ENCODE measurements at places on chromosomes 4 and X.
A peak's percentile ranks its signal among the peaks of the same experiment; 100 is the strongest.

- DNase-seq, result no peak
Measured at GRCh38 chrX:118552121-118552900, 56.7 kb downstream of the DOCK11 start.

DNA sequence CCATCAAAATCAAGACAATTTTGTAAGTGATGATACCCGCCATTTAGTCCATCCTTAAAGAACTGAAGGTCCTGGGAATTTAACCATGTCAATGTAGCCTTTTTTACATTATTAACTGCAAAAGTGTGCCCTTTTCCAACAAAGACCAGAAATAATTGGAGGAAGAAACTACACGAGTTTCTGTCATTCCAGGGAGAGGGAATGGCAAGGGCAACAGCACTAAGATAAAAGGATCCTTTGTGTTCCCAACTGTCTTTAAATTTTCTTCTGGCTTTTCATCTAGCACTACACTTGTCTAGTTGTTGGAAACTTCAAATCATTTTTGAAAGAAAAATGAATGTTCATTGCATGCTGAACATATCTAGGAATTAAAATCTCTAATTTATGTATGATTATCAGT lies 286.2 kb downstream of the GALNTL6 start:
- no peak for DNase-seq

GRCh38 chr4:187422655-187423054 lies 572.9 kb upstream of the ZFP42 start:
- no peak for DNase-seq

DNA sequence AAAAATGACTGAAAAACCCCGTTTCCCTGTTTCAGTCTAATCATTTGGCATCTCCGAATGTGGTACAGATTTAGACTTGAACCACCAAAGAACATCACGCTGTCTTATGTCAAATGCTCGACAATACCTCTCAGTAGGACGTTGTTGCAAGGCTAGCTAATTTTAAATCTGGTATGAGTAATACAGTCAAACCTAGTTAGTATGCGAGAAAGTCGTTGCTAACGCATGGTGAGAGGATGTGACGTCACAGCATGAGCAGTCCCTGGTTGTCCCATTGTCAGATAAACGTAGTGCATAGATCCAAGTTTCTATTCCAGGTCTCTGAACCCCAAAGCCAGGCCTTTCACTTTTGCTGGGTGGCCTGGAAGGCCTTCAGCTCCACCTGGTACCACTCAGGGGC lies 44.7 kb downstream of the SETD7 start:
- DNase-seq, result peak; percentile 20

GRCh38 chr4:118867311-118868067 lies 21.2 kb upstream of the SYNPO2 start:
- DNase-seq, result no peak

GRCh38 chr4:136650541-136651277 lies 881.6 kb downstream of the PCDH18 start:
- DNase-seq, result no peak

DNA sequence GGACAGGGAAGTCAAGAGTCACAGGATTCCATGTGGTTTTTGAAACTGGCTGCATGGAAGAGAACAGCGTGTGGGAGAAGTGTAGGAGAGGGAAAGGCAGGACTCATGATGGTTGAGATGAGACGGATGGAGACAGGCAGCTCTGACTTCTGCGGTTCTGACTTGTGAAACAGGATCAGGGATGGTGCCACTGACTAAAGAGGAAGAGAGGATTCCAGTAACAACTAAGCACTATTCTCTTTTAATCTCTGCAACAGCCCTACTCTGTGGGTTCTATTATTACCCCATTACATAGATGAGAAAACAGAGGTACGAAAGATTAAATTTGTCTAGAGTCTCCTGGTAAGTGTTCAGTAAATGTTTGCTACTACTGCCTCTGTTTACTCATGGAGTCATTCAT lies 156.3 kb downstream of the CBR4 start:
- DNase-seq, result no peak

DNA sequence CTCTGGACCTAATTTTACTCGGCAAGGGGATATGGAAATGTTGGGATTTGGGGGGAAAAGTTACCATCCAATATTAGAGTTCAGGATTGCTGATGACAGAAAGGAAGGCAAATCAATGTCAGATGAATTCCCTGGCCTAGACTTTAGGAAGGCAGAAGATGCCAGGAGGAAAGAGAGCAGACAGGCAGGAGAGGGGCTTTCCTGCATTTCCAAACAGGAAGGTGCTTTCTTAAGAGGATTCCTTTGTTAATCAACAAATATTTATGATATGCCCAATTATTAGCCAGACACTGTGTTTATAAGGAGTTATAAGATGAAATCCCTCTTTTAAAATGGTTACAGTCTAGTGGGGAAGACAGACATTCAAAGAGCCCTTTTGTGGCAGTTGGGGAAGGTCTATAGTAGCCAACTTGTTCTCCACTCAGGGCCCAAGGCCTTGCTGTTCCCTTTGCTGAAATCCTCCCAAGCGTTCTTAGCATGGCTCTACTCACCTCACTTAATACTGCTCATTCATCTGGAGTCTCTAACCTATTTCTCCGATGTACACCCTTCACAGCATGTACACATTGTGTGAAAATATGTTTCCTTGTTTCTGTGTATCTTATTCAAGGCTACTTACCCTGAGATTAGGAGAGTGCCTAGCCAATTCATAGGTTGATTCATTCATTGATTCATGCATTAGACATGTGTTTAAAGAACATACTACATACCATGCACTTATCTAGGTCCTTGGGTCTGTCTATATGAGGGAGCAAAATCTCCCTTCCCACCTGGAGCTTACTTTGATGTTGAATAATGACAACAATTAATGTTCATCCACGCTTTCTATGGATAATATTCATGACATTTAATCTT lies 5.3 kb downstream of the IGFBP7 start:
- no peak for DNase-seq

DNA sequence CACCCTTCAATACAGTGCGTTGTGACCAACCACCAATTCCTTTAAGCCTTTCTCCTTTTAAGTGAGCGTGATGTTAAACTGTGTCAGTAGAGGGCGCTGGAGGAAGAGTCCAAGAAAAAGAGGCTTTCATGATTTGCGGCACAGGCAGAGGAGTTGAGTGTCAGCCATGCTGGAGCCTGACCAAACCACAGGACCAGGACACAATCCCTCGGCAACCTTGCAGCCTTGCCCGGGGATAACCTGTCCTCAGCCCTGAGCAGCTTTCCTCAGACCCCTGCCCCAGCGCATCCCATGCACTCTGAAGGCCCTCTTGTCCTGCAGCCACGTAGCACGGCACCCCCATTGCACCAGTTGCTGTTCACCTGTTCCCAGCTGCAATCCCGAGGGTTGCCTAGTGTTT lies 53.5 kb upstream of the SMIM31 start:
- no peak for DNase-seq

- DNase-seq, result no peak
Measured at GRCh38 chr4:105068516-105068915, 78.2 kb upstream of the TET2 start.

GRCh38 chrX:7233580-7234406 lies 85.8 kb upstream of the PUDP start:
- DNase-seq, result no peak

- no peak for DNase-seq
Measured at GRCh38 chr4:62661821-62662220, 1461.7 kb downstream of the ADGRL3 start.

DNA sequence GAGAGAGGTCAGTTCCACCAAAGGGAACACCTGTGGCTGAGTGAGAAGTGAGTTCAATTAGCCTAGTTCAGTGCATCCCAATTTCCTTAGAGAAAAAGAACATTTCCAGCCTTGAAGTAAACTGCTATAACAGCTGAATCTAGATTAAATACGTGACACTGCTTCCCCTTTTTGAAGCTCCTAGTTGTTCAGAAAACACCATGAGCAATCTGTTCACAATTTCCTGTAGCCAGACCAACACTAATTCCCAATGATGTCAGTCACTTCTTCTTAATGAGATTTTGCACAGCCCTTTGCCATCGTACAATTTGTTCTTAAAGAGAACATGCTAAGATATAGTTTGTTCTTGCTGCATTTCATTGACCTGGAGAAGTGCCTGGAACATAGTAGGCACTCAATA lies 144.6 kb upstream of the EDNRA start:
- no peak for DNase-seq

GRCh38 chr4:6609415-6610079 lies 30.9 kb upstream of the MRFAP1 start:
- no peak for DNase-seq

GRCh38 chr4:182280436-182281111 lies 37.4 kb downstream of the TENM3 start:
- DNase-seq, result peak; percentile 3

DNA sequence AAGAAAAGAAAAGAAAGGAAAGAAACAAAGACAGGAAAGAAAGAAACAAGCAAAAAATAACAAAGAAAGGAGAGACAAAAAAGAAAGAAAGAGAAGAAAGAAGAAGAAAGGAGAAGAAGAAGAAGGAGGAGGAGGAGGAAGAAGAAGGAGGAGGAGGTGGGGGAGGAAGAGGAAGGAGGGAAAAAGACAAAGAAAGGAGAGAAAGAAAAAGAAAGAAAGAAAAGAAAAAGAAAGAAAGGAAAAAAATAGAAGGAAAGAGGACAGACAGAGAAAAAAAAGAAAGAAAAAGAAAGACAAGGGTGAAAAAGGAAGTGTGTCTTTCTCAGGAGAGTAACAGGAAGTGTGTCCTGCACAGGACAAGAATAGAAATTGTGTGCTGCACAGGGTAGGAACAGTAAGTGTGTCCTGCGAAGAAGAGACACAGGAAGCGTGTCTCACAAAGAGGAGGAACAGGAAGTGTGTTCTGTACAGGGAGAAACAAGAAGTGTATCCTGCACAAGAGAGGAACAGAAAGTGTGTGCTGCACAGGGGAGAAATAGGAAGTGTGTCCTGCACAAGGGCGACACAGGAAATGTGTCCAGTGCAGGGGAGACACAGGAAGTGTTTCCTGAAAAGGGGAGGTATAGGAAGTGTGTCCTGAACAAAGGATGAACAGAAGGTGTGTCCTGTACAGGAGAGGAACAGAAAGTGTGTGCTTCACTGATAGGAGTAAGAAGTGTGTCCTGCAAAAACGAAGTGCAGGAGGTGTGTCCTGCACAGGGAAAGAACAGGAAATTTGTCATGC lies 101.2 kb downstream of the ARSF start:
- no peak for DNase-seq

GRCh38 chrX:77793946-77794345 lies 7.9 kb upstream of the ATRX start:
- DNase-seq, result no peak

DNA sequence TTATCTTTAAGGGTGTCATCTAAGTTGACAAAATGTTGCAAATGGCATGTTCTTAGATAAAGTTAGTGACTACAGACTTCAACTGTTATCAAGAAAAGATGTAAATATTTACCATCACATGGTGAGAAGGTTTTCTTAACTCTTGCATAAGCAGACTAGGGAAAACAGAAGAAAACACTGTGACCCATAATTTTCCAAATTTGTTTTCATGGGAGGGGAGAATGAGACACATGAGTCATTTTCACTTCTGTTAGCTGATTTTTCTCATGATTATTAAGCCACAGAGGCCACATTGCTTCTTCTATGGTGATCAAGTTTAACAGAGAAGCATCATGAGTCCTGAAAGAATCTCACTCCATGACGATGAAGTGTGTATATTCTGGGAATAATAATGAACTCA lies 30.2 kb upstream of the SYTL5 start:
- no peak for DNase-seq

DNA sequence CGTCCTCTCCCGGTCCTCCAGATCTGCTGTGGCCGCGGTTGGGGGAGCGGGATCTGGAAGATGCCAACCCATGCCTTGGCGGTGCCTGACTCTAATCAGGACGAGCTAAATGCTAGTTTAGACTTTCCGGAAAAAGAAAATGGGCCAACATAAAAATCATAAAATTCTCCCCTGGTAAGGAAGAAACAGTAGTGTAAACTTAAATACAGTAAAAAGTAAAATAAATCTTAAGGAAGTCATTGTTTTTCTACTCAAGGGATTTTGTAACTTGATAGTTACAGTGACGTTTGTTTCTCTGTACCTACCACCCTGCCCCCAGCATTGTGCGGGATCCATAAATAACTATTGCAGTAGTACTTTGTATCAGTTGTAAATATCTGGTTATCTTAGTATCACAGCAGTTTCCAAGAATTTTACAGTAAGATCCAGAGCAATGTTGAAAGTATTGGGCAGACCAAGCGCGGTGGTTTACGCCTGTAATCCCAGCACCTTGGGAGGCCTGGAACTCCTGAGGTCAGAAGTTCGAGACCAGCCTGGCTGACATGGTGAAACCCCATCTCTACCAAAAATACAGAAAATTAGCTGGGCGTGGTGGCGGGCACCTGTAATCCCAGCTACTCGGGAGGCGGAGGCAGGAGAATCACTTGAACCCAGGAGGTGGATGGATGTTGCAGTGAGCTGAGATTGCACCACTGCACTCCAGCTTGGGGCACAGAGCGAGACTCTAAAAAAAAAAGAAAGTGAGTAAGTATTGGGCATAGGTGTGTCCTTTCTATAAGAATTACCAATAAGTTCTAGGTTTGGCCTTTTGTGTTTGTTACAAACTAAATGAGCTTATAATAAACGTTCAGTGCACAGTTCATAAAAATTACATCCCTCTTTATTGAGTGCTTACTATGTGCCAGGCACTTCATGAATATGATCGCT lies 1.0 kb upstream of the PLA2G12A start:
- no peak for DNase-seq

- no peak for DNase-seq
Measured at GRCh38 chr4:3263876-3264193, 14.9 kb downstream of the MSANTD1 start.

Measured in nucleus accumbens (tissue), 56 donors.